Islet precursor cell (in vitro differentiated cells): ENCODE measurements at places on chromosomes 16 and 17.

DNA sequence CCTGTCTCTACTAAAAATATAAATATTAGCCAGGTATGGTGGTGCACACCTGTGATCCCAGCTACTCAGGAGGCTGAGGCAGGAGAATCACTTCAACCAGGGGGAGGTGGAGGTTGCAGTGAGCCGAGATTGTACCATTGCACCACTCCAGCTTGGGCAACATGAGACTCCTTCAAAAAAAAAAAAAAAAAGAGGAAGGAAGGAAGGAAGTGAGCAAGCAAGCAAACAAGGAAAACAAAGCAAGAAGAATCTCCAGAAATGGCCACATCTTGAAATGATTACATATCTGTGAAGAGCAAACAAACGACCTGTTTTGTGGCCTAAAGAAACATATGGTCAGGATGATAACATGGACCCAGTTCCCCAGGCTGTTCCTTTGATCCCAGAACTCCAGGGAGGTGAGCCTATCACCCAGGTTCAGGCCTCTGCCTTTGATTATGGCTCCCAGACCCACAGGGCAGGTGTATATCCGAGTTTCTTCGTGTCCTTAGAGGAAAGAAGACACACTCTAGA, 8.9 kb downstream of the ACOX1 start:
- no peak for DNase-seq

DNA sequence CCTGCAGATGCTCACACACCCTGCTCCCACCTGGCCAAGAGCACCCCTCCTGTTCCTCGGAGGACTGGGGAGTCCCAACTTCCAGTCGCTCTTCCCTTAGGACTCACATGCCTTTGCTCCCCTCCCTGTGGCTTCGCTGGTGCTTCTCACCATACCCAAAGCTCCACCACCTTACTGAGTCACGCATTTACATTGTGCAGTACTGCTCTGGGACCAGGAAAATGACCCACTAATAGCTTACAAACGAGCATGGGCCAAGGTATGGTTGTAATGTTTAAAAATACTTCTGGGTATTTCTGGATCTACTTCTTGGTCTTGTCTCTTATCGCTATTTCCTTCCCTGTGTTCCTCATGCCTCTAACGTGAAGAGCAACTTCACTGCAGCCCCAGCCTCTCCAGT, 41.0 kb upstream of the CDRT4 start:
- DNase-seq: peak; percentile 36

GRCh38 chr17:58314706-58315015, 13.9 kb downstream of the TSPOAP1 start:
- DNase-seq: peak; percentile 54

GRCh38 chr17:34712481-34713195, 133.3 kb downstream of the TMEM132E start:
- peak; percentile 22 for DNase-seq

- DNase-seq: no peak
Observed at GRCh38 chr16:89583895-89584644, 8.5 kb downstream of the CPNE7 start.
